ENCODE measurements at places on chromosomes 6 and 20.

DNA sequence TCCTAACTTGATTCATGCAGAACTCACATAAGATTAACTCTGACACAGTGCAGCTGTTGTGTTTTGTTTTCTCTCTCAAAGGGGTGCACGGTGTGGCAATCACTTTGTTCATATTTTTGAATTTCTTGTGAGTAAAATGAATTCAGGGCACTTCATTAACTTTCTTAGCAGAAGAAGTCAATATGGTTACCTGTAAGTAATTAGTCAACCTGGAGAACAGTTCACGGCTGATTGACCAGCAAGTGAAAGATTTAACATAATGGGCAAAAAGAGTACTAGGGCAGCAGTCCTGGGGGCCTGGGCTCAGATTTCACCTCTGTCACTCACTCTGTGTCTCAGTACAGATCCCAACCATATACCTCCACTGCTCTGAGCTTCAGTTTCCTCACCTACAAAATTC lies 102.4 kb upstream of the SPTLC3 start:
- no peak for DNase-seq

GRCh38 chr6:106825156-106825555 lies 149.4 kb downstream of the CD24 start:
- DNase-seq: no peak

- DNase-seq: no peak
Measured at GRCh38 chr6:18457065-18457737, 70.1 kb downstream of the RNF144B start.

GRCh38 chr6:12293931-12294807 lies 4.0 kb downstream of the EDN1 start:
- no peak for DNase-seq

GRCh38 chr6:39792540-39793450 lies 619 bp downstream of the DAAM2 start:
- DNase-seq: no peak

DNA sequence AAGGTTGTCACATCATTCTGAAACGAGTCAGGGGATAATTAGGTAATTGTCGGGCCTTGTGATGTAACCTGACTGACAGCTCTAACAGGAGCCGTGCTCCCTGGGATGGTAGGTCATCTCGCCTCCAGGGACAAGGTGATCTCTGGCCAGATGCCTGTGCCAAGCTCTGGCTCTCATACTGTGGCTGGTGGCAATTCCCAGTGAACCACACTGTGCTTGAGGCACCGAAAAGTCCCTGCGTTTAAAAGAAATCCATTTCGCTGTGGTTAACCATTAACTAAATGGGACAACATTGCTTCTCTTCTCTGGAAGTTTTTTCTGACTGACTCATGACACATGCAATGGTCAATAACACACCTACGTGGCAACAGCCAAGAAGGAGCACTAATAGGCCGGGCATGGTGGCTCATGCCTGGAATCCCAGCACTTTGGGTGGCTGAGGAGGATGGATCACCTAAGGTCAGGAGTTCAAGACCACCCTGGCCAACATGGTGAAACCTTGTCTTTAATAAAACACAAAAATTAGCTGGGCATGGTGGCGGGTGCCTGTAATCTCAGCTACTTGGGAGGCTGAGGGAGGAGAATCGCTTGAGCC lies 669.2 kb downstream of the PRKN start:
- peak; percentile 66 for DNase-seq

DNA sequence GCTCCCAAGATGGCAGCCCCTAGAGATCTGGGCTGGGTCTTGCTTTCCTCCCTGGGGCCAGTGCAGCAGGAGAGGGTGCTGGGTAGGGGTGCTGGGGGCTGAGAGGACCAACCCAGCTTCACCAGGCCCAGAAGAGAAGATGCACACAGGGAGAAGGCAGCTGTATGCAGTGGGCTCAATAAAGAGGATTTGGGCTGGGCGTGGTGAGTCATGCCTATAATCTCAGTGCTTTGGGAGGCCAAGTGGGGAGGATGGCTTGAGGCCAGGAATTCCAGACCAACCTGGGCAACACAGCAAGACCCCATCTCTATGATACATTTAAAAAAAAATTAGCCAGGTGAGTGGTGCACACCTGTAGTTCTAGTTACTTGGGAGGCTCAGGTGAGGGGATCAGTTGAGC lies 25.7 kb upstream of the EMILIN3 start:
- DNase-seq: no peak

GRCh38 chr6:151002491-151002935 lies 137.0 kb downstream of the MTHFD1L start:
- DNase-seq: no peak

GRCh38 chr6:131792091-131792496 lies 15.7 kb upstream of the ENPP1 start:
- DNase-seq: no peak

DNA sequence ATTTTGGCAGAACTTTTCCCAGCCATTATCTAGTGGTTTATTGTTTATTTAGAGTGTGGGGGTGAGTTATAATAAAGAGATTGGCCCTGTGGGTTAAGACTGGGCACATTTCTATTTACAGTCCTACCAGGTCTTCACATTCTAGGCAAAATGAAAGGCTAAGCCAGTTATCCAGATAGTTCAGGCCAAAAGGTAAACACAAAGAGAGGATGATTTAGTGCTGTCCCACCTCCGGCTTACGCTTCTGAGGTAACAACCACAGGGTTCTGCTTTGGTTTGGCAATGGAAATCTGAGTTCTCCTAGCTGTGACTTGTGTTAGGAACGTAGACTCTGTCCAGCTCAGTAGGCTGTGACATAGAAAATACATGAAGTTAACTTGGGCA lies 50.3 kb upstream of the PTPRK start:
- DNase-seq: no peak

DNA sequence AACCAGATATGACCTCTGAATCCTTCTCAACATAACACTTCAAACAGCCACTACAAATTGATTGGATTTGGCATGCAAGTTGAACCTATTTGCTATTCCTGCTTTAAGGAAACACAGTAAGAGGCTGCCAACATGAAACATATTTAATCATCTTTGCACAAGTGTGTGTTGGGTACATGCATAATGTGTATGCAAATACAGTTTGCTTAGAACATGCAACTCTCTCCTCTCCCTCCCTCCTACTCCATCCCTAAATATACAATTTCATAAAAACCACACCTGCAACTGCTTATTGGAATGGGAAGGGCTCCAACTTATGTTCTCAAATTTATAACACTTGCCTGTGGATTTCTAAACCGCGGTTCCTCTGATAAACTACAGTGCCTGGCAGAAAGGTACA lies 71.5 kb downstream of the CD83 start:
- no peak for DNase-seq

- no peak for DNase-seq
Measured at GRCh38 chr6:366389-367297, 24.9 kb upstream of the IRF4 start.

DNA sequence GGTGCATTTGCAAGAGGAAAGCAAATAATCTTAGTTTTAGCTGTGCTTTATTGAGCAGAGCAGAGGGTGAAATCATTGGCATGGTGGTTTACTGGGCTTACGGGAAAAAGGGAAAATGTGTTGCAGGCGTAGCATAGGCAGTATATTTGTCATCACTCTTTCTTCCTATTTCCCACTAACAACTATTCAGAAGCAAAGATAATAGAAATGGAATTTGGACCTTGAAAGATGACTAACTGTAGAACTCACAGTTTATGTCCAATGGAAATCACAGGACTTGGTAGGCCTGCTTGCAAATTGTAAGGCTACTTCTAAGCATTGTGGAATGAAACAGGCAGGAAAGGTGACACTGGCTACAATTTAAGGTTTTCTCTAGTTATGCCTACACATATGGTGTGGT lies 611.9 kb upstream of the MAN1A1 start:
- no peak for DNase-seq

GRCh38 chr6:12149944-12150510 lies 137.9 kb downstream of the HIVEP1 start:
- no peak for DNase-seq

DNA sequence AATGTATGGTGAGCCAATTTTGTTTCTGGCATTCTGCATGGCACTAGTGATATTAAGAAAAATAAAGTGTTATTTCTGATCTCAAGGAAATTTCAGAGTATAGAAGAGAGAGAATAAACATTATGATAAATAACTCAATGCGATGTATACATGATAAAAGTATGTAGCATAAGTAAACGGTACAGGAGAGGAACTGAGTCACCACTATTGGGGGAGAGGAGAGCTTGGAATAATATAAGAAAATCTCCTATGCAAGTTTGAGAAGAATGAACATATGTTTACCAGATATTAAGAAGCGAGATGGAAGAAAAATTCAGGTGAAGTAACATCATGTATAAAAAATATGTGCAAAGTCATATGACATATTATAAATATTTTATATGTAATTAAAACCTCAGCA lies 1230.3 kb upstream of the CITED2 start:
- DNase-seq: no peak

- DNase-seq: no peak
Measured at GRCh38 chr6:170470734-170471133, 82.4 kb downstream of the PSMB1 start.

Data from SK-N-DZ (cell line).